IMR-90 (cell line): ENCODE measurements at places on chromosomes 1 and 21. TPM values are rescaled to one million over a fixed set of nuclear protein-coding genes. Genes with fewer than 3 reads are reported as not detected.

- DNase-seq = no peak
These were observed 1.2 kb upstream of the TMPRSS2 start for GRCh38 chr21:41509145-41509496.

The CZIB gene
- total RNA-seq = 37.5 and 41.0 TPM in 2 replicates

DNA sequence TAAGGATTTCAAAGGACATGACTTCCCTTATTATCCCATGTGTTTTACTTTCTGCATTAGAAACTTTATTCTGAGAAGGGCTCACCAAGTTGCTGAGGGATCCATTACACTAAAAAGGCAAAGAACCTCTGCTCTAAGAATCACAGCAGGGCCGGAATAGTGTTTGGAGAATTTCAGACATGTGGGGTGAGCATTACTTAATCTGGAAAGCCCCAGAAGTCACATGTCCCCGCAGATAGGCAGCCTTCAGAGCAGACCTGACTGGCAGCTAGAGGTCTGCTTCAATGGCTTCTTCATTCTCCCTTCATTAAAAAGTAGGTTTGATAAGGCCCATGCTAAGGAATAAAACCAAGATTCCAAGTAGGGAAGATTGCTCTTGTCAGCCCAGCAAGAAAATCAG, 52.6 kb upstream of the RBM15 start:
- DNase-seq = no peak

DNA sequence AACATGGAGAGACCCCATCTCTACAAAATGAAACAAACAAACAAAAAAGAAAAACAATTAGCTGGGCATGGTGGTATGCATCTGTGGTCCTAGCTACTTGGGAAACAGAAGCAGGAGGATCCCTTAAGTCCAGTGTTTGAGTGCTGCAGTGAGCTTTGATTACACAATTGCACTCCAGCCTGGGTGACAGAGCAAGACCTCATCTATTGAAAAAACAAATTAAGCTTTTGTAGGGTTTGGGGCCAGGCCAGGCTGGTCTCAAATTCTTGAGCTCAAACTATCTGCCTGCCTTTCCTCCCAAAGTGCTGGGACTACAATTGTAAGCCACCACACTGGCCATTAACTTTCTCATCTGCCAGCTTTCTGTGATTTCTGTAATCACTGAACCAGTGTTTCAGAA, 27.2 kb downstream of the NIPAL3 start:
- DNase-seq = peak; percentile 53

The RIPPLY3 gene
- total RNA-seq = not detected in 2 replicates
